Activated T-cell treated with anti-CD3 and anti-CD28 coated beads, Interleukin-2, amount 50 U/mL, for 1 hour (primary cell): ENCODE measurements at places on chromosomes 12 and 14.

DNA sequence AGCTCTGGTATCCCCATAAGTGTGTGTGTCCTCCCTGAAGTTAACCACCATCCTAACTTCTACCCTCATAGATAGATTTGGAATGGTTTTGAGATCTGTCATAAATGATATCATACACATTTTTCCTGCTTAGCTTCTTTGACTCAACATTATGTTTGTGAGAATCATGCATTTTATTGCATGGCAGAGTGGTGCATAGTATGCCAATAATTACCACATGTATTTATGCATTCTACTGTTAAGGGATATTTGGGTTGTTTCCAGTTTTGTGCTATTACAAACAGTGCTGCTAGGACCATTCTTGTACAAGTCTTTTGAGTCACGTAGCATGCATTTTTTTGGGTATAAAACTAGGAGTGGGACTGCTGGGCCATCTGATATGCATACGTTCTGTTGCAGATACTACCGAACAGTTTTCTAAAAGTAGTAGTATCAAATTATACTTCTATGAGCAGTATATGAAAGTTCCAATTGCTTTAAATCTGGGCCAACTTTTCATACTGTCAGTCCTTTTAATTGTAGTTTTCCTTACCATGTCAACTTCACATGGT lies 13.4 kb downstream of the GRIP1 start:
- no peak for DNase-seq

DNA sequence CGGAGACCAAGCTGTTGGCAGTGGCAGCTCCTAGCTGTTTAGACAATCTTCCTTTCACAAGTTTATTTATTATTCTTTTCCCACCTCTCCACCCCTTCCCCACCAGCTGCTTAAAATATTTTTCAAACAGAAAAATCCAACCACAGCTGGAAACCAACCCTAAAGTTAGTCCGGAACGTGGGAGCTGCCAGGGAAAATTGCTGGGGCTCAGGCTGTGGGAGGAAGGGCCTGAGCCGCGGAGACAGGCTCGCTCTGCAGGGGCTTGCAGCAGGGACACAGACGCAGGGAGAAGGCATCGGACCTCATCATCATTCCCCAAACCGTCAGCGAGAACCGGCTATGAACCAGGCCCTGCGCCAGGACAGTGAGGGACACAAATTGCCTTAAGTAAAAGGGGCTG lies 16.1 kb upstream of the TMEM106C start:
- no peak for DNase-seq

- no peak for DNase-seq
These were observed 3.1 kb downstream of the CCDC177 start for GRCh38 chr14:69571449-69572029.

DNA sequence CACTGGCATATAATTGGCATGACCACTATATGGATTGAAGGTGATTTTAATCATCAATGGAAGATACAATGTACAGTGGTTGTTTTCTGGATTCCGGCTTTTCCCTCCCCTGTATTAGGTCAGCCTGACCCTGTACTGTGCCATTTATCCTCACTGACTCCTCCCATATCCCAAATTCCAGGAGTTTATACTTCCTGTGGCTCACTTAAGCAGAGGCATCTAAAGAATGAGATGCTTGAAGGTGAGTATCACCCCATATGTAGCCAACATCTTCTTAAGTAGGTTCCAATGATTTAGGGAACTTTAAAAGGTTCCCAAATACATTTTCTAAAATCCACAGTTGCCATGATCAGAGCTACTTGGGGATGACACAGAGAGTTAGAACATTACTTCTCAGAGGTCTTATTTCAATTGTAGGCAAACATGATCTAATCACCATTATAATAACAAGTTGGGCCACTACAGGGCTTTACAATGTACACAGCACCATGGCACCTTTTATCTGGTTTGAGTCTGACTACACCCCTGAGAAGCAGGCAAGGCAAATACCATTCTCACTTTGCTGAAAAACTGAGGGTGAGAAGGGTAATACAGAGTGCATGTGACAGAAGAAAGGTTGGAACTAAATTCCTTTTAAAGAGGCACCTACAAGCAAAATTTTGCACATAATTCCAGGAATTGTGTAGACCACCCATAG lies 212.3 kb upstream of the GARIN6 start:
- no peak for DNase-seq

GRCh38 chr12:13340149-13340548 lies 143.6 kb downstream of the EMP1 start:
- no peak for DNase-seq

GRCh38 chr14:96662116-96662970 lies 134.8 kb upstream of the VRK1 start:
- no peak for DNase-seq

DNA sequence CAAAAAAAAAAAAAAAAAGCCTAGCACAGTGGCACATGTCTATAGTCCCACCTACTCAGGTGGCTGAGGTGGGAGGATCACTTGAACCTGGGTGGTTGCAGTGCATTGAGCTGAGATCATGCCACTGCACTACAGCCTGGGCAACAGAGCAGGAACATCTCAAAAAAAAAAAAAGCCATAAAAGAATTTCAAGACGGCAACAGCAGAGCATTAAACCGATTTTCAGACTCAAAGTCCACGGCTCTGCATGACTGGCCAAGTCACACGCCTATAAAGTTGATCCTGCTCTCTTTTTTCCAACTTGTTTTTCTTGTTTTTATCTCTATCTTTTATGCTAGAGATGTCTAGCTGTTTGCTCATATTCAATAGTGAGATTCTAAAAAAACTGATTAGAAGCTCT lies 45.3 kb downstream of the FBXO34 start:
- DNase-seq, result no peak

DNA sequence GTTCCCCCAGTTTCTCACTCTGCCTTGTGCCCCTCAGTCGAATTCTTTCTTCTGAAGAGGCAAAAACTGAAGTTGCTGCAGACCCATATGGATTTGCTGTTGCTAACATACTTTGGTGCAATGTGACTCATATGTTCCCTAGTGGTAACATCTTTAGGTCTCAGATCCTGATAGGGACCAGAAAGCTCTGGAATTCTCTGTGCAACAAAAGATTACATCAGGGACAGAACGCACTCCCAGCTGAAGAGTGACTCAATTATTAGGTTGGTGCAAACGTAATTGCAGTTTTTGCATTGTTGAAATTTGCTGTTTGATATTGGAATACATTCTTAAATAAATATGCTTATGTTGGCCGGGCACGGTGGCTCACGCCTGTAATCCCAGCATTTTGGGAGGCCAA lies 8.2 kb upstream of the DHRS2 start:
- no peak for DNase-seq

DNA sequence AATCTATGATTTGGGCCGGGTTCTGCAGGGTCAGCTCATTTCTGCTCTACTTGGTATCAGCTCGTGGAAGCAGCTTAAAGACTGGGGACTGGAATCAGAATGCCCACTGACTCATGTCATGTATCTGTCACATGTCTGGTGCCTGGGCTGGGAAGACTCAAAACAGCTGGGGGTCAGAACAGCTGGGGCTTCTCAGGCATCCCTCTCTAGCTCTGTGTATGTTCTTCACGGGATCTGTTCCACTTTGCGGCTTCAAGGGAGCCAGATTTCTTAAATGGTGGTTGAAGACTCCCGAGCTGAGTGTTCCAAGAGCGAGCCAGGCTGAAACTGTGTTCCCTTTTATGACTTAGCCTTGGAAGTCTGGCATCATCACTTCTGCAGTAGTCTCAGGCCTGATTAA lies 11.9 kb downstream of the AEBP2 start:
- no peak for DNase-seq

DNA sequence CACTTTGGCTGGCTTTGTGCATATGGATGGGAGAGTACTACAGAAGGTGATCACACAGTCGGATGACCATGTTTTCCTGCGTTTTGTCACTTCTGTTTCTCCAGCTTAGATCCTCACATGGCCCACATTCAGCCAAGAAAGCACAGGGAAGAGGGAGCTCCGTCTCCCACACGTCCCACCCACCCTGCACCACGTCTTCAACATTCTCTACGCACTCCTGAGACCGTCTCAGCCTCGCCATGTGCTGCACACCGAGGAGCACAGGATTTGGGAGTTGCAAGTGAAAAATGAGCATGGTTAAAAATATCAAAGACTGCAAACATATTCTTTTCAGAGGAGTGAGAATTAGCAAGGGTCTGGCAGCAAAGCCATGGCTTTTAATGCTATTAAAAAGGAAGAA lies 122.2 kb downstream of the APAF1 start:
- DNase-seq, result no peak

GRCh38 chr14:69154779-69155178 lies 1.9 kb upstream of the DCAF5 start:
- no peak for DNase-seq

DNA sequence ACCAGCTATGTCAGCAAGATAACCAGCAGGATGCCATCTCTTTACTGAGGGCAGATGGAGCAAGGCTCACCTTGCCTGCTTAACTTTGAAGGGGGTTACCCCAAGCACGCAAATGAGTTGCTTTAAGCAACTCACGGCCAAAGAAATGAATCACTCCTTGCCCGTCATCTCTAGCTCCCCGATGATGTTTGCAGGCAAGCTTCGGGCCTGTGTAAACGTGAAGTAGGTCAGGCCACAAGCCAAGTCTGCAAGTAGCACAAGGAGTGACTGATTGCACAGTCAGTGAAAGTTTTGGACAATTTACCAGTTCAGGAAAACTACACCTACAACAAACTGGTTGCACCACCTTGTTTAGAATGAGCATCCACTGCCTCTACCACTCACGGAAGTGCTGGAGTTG lies 699.7 kb upstream of the TBX3 start:
- no peak for DNase-seq

DNA sequence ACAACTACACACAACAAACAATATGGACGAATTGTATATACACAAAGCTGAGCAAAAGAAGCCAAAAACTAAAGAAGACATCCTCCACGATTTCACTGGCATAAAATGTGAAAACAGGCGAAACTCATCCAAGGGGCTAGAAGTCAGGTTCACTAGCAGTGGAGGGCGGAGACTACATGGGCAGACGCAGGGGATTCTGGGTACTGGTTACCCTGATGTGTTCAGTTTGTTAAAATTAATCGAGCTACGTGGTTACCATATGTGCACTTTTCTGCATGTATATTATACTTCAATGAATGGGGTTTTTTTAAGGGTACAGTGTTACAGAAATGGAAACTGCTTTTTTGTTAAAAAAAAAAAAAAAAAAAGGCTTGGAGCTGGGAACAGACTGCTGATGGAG lies 12.3 kb downstream of the KDM2B start:
- DNase-seq, result no peak

- no peak for DNase-seq
These were observed 88.9 kb upstream of the FRMD6 start for GRCh38 chr14:51562816-51563215.

DNA sequence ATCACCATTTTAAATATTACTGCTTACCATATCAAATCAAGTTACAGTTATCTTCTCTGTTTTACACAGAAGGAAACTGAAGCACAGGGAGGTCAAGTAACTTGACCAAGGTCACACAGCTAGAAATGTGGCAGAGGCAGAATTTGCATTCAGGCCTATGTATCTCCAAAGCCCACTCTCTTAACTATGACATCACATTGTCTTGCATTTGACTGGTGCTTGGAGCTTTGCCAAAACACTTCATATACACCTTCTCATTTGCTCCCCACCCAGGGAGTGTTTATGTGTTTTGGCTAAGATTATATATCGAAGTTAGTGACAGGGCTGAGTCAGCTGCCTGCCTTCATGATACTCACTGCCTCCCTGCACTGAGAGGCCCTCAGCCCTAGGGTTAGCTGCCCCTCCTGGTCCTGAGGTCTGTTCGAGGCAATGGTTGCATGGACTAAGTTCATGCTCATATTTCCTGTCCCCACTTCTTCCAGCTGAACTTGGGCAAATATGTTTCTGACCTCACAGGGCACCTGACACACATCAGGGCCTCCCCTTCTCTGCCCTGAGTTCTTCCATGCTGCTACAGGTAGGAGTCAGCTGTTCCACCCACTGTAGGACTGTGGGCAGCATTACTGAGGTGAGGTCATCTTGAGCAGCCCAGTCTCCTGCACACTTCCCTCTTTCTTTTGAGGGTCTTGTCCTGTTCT lies 1.8 kb downstream of the GALNT6 start:
- DNase-seq, result peak; percentile 40

DNA sequence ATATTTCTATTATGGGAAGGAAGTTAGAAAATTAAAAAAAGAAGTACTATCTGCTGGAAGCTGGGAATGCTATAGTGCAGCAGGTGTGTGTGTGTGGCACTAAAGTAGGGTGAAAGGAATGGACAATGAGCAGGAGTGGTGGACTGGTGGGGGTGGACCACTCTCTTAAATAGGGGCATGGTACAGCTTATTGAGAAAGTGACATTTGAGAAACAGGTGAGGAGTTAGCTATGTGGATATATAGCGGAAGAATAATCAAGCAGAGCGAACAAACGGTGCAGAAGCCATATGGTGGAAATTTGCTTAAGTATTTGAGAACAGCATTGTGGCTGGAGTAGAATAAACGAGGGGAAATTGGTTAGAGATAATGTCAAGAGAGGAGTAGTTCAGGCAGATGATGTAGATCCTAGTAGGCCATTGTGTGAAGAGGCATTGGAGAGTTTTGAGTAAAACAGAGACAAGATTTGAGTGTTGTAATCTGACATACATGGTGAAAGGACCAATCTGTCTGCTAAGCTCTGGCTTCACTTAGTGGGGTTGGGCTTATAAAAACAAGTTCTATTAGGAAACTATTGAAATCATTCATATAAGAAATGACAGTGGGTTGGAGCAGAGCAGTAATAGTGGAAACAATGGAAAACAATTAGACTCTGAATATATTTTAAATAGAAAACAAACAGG lies 149.2 kb upstream of the SYT10 start:
- DNase-seq, result no peak

- no peak for DNase-seq
These were observed 5.1 kb downstream of the TRMT61A start for GRCh38 chr14:103533999-103534575.

GRCh38 chr12:117820216-117820907 lies 148.4 kb downstream of the KSR2 start:
- no peak for DNase-seq

DNA sequence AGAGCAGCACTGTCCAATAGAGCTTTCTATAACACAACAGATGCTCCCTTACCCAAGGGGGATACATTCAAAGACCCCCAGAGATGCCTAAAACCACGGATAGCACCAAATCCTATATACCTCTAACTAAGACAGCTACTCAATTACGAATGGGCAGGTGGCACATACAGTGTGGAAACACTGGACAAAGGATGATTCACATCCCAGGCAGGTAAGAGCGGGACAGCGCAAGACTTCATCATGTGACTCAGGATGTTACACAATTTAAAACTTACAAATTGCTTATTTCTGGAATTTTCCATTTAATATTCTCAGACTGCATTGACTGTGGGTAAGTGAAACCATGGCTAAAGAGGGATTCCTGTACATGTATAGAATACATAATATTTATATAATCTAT lies 5.5 kb upstream of the HCFC2 start:
- DNase-seq, result no peak
